ENCODE measurements at places on chromosomes 11 and 22. TPM values are rescaled to one million over a fixed set of nuclear protein-coding genes. Genes with fewer than 3 reads are reported as not detected.

- no peaks in the 10 kb centered on the region for H3K36me3 ChIP-seq
- no peak overlapping the region for H3K27ac ChIP-seq
- H3K4me1 ChIP-seq = peaks cover 5% of the 10 kb centered on the region
- no peak overlapping the region for H3K4me3 ChIP-seq
These were observed 64.4 kb downstream of the GRAMD1B start for GRCh38 chr11:123494195-123495050.

- peaks cover 4% of the 10 kb centered on the region for H3K4me1 ChIP-seq
- H3K36me3 ChIP-seq = no peaks in the 10 kb centered on the region
- no peak overlapping the region for H3K4me3 ChIP-seq
- no peak for DNase-seq
- H3K27me3 ChIP-seq = no peaks in the 10 kb centered on the region
These were observed 131.0 kb downstream of the FBXO7 start for GRCh38 chr22:32605576-32605975.

DNA sequence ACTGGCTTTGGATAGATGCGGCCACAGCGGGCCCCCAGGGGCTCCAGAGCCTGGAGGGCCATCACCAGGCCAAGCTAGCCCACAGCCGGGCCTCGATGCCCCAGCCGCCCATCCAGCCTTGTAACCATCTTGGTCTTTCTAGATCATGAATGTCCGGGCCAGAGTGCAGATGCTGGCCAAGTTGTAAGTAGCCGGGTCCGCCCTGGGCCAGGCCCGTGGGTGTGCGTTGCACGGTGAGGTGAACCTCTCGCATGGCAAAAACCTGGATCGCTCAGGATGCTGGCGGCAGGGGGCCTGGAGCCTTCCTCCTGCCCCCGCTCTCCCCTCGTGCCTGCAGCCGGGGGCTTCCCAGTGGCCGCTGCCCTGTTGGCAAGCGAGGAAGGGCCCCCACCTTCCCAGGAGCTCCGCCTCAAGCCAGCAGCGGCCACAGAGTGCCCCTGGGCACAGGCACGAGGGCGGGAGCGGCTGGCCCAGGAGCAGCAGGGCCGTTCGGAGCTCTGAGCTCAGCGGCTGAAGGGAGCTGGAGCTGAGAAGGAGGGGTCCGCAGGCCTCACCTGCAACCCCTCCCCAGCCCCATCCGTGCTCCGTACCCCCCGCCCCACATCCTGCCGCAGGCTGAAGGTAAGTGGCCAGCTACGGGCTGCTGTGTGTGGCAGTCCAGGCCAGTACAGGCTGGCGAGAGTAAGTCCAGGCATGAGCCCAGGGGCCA is 10.9 kb upstream of the MRPL23 start:
- no peak for DNase-seq
- peaks cover 5% of the 10 kb centered on the region for H3K4me1 ChIP-seq
- H3K4me3 ChIP-seq = no peak overlapping the region
- peaks cover 9% of the 10 kb centered on the region for H3K27me3 ChIP-seq
- no peaks in the 10 kb centered on the region for H3K36me3 ChIP-seq
- no peak overlapping the region for H3K27ac ChIP-seq

GRCh38 chr22:30332551-30332950 is 5.8 kb upstream of the TBC1D10A start:
- no peak overlapping the region for H3K27ac ChIP-seq
- no peak for DNase-seq
- no peak overlapping the region for H3K4me3 ChIP-seq
- no peaks in the 10 kb centered on the region for H3K27me3 ChIP-seq
- H3K36me3 ChIP-seq = peaks cover 13% of the 10 kb centered on the region

- H3K36me3 ChIP-seq = no peaks in the 10 kb centered on the region
- H3K27me3 ChIP-seq = no peaks in the 10 kb centered on the region
- H3K27ac ChIP-seq = no peak overlapping the region
- no peak for DNase-seq
These were observed 36.8 kb upstream of the GRIA4 start for GRCh38 chr11:105573091-105573490.

GRCh38 chr11:28133146-28133545 is 25.0 kb downstream of the METTL15 start:
- no peaks in the 10 kb centered on the region for H3K27me3 ChIP-seq
- no peak overlapping the region for H3K4me3 ChIP-seq
- no peaks in the 10 kb centered on the region for H3K4me1 ChIP-seq

DNA sequence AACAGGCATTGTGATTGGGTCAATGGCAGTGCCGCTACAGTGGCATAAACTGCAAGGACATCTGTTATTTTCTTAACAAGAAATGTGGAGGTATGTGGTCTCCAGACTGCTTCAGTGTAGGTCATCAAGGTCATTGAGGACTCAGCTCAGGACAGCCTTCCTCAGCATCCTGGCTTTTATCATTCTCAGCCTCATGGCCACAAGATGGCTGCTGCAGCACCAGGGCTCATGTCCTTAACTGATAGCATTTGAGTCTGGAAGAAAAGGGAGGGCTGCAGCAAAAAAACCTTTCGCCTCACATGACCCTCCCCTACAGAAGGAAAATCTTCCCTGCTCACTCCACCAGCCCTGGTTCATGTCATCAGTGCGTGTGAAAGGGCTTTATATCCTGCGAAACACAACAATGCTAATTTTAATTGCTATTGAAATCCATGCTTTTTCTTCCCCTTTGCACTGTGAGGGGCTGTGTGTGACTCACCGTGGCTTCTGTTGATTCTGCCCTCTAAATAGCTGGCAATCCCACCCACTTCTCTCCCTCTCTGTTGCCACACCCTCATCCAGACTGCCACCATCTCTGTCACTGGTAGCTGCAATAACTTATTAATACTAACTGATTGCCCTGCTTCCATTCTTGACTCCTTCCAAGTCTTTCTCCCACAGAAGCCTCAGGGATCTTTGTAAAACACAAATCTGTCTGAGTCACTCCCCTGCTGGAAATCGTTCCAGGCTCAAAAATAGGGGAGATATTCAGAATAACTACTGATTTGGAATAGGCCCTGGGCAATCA is 43.8 kb downstream of the CHRDL2 start:
- H3K4me3 ChIP-seq = no peak overlapping the region
- H3K27me3 ChIP-seq = peaks cover 24% of the 10 kb centered on the region
- H3K4me1 ChIP-seq = peaks cover 11% of the 10 kb centered on the region
- H3K36me3 ChIP-seq = no peaks in the 10 kb centered on the region
- H3K27ac ChIP-seq = no peak overlapping the region

DNA sequence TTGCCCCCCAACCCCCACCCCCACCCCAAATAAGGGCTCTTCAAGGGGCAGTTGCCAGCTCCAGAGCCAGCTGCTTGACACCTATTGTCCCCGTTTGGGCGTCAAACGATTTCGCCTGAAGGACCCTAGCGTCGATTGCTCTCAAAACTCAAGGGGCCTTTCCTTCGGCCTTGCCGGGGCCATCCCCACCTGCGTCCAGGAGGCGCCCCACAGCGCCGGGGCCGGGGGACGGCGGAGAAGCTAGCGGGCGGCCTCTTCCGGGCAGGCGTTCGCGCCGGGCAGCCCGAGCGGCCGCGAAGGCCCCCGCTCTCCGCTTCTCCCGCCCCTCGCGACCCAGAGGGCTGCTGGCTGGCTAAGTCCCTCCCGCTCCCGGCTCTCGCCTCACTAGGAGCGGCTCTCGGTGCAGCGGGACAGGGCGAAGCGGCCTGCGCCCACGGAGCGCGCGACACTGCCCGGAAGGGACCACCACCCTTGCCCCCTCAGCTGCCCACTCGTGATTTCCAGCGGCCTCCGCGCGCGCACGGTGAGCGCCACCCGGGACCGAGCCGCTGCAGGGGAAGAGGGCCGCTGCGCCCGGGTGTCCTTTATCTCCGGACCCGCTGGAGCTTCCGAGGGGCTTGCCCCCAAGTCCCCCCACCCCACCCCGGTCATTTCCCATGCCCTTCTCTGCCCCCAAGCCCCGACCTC is at the start of gene CAPRIN1:
Gene CAPRIN1, plus strand, starts transcription at position 383 of the 687 bp plus-strand sequence. CDS start 690 bp downstream, outside the sequence.
- DNase-seq = peak; percentile 90
- H3K36me3 ChIP-seq = peaks cover 16% of the 10 kb centered on the region
- H3K4me1 ChIP-seq = peaks cover 38% of the 10 kb centered on the region
- peaks cover 5% of the 10 kb centered on the region for H3K27me3 ChIP-seq
- peak within 1 kb of the TSS; percentile 99 for H3K4me3 ChIP-seq
- peak within 1 kb of the TSS; percentile 94 for H3K27ac ChIP-seq

DNA sequence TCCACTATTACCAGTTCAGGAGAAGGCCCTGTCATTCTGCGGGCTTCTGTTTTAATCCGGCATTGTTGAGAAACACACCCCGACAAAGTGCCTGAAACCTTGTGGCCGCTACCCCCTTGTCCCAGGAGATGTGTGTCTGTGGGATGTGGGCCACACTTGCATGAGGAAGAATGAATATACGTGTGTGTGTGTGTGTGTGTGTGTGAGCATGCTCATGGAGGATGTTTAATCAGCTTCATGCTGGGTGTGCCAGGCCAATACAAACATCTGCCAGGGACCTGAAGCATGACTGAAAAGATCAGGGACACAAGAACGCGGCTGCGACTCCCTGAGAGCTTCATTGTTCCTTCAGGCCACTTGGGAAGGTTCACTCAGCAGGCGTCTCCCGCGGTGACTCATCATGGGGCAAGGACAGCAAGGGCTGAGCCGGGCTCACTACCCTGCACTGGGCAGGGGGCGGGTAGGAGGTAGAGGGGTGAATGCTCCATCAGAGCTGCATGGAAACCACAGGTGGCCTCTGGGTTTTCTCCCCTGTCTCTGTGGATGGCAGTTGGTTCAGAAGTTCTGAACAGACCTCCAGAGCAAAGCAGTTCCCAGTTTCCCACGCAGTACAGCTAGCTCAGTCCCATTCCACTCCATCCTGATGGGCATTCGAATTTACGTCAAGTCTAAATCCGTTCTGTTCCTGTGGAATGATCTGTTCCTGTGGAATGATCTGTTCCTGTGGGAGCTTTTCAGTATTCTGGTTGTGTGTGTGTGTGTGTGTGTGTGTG is 7.0 kb upstream of the MALAT1 start:
- H3K36me3 ChIP-seq = peaks cover 2% of the 10 kb centered on the region
- H3K4me1 ChIP-seq = peaks cover 95% of the 10 kb centered on the region
- H3K4me3 ChIP-seq = peak overlapping the region; percentile 87
- peak; percentile 29 for DNase-seq

GRCh38 chr11:92226331-92227229 is 2.0 kb downstream of the FAT3 start:
- H3K27me3 ChIP-seq = peaks cover 38% of the 10 kb centered on the region
- no peak overlapping the region for H3K4me3 ChIP-seq
- H3K27ac ChIP-seq = no peak overlapping the region
- H3K4me1 ChIP-seq = no peaks in the 10 kb centered on the region
- DNase-seq = no peak

DNA sequence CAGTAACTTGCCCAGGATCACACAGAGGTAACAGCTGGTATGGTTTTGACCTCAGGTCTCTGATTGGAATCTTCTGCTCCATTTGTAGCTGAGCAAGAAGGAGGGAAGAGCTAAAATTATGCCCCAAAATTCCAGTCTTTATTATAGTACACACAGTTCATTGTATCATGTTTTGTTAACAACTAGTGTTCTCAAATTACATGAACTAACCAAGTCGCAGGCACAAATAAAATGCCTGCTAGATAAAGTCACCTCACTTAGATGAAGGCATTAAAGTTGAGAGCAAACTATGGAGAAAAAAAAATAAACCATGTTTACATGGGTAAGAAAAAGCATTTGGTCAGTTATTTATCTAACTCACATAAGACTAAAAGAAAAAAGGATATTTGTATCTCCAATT is 58.8 kb downstream of the PDGFD start:
- H3K27me3 ChIP-seq = no peaks in the 10 kb centered on the region
- H3K27ac ChIP-seq = no peak overlapping the region
- H3K36me3 ChIP-seq = no peaks in the 10 kb centered on the region
- H3K4me1 ChIP-seq = no peaks in the 10 kb centered on the region
- DNase-seq = no peak

- H3K27ac ChIP-seq = no peak overlapping the region
- no peak for DNase-seq
- peaks cover 20% of the 10 kb centered on the region for H3K27me3 ChIP-seq
- no peaks in the 10 kb centered on the region for H3K4me1 ChIP-seq
- H3K4me3 ChIP-seq = peak overlapping the region; percentile 65
- no peaks in the 10 kb centered on the region for H3K36me3 ChIP-seq
These were observed 7.0 kb downstream of the DNAJB13 start for GRCh38 chr11:73957654-73958361.

DNA sequence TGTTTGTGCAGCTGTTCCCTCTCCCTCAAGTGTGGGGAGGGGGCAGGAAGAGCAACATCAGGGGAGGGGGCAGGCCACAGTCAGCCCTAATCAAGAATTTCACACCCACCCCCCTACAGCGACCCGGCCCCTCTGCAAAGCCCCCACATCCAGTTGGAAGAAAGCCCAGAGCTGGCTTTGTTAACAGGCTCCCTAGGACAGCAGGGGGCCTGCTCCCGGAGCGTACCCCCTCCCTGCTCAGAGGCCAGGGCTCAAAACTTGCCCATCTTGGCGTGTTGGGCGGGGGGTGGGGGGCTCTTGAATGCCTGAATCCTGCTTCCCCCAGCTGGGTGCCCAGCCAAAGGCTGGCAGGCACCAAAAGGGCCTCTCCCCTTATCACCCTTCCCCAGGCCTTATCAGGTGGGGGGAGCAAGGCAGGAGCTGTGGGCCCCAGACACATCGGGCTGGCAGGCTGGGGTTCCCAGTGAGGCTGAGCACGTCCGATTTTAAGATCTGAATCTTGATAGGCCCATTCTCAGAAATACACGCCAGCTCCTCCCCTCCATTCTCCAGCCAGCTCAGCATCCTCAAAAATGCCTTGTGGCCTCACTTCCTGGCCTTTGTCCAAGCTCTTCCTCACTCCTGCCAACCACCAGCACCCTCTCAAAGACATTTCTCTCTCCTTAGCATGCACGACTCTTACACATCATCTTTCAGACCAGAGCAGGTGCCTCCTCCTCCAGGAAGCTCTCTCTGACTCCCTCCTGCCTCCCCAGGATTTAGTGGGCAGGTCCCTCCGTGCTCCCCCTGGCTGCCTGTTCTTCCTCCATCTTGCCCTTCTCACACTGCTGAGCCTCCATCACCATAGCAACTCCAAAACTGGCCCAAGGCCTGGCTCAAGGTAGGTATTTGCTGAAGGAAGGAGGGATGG is 384.8 kb downstream of the MN1 start:
- no peaks in the 10 kb centered on the region for H3K4me1 ChIP-seq
- peaks cover 32% of the 10 kb centered on the region for H3K27me3 ChIP-seq
- H3K27ac ChIP-seq = no peak overlapping the region
- H3K36me3 ChIP-seq = no peaks in the 10 kb centered on the region
- no peak overlapping the region for H3K4me3 ChIP-seq

- H3K4me3 ChIP-seq = no peak overlapping the region
- no peak overlapping the region for H3K27ac ChIP-seq
- H3K27me3 ChIP-seq = no peaks in the 10 kb centered on the region
- DNase-seq = no peak
- no peaks in the 10 kb centered on the region for H3K4me1 ChIP-seq
These were observed 3.8 kb upstream of the SUSD2 start for GRCh38 chr22:24177456-24177855.

Gene OR8A1
- total RNA-seq = not detected

Gene SEZ6L
- 0.05 TPM for total RNA-seq

Gene CSNK2A3
- 1.3 TPM for total RNA-seq

Gene PGA5
- total RNA-seq = not detected

Gene SDHAF2
- 40.7 TPM for total RNA-seq

Gene AGBL2
- total RNA-seq = 7.6 TPM

Gene NLRP10
- total RNA-seq = not detected
